ENCODE measurements at places on chromosomes 2 and 18. TPM values are rescaled to one million over a fixed set of nuclear protein-coding genes. Genes with fewer than 3 reads are reported as not detected.

Gene EVA1A
- total RNA-seq: not detected

Gene GKN1
- 380 TPM for total RNA-seq

Gene KCNIP3
- total RNA-seq: 1.6 TPM

Gene GEN1
- 24.2 TPM for total RNA-seq

Gene TUBA4B
- total RNA-seq: not detected

Gene CSRNP3
- total RNA-seq: not detected

Gene STARD7
- total RNA-seq: 165 TPM

Gene GCG
- total RNA-seq: not detected

Gene NT5DC4
- not detected for total RNA-seq

Gene SPATA3
- total RNA-seq: not detected

Gene ST6GAL2
- 0.58 TPM for total RNA-seq

Gene FASTKD2
- 10.1 TPM for total RNA-seq

Gene TFCP2L1
- 154 TPM for total RNA-seq

Gene ASXL3
- 1.2 TPM for total RNA-seq

Gene ANKRD53
- not detected for total RNA-seq

Gene HRH4
- total RNA-seq: not detected

Gene IL36A
- total RNA-seq: not detected

Gene BARD1
- total RNA-seq: 46.7 TPM

Gene STARD6
- not detected for total RNA-seq

Gene FIGLA
- total RNA-seq: not detected

Gene CPLX4
- total RNA-seq: not detected

Gene SIX2
- 17.9 TPM for total RNA-seq

Gene DNAJC5G
- not detected for total RNA-seq

Gene KCNF1
- total RNA-seq: not detected

Gene SERPINB3
- total RNA-seq: 1.8 TPM

Gene CLEC4F
- total RNA-seq: not detected

Gene SP140
- total RNA-seq: not detected

Gene RANBP2
- 156 TPM for total RNA-seq

Gene TSPYL6
- not detected for total RNA-seq

Gene GIGYF2
- total RNA-seq: 87.4 TPM

Gene AFF3
- total RNA-seq: 29.7 TPM

Gene SLC16A14
- total RNA-seq: not detected

Gene SULT1C4
- total RNA-seq: 20.7 TPM

Gene PDE1A
- 0.58 TPM for total RNA-seq

Gene PRKRA
- total RNA-seq: 145 TPM

Gene KRTCAP3
- 65.2 TPM for total RNA-seq

Measured in stomach (tissue), 19 donors.